ENCODE measurements at places on chromosomes 1 and 21.

- DNase-seq: no peak
These were observed 22.3 kb upstream of the APOBEC4 start for GRCh38 chr1:183675381-183675780.

GRCh38 chr1:15370781-15371520, 38.7 kb upstream of the EFHD2 start:
- DNase-seq: no peak

GRCh38 chr1:83055391-83056170, 943.4 kb downstream of the TTLL7 start:
- DNase-seq: no peak

GRCh38 chr1:22804969-22805671, 94.5 kb downstream of the EPHB2 start:
- no peak for DNase-seq

DNA sequence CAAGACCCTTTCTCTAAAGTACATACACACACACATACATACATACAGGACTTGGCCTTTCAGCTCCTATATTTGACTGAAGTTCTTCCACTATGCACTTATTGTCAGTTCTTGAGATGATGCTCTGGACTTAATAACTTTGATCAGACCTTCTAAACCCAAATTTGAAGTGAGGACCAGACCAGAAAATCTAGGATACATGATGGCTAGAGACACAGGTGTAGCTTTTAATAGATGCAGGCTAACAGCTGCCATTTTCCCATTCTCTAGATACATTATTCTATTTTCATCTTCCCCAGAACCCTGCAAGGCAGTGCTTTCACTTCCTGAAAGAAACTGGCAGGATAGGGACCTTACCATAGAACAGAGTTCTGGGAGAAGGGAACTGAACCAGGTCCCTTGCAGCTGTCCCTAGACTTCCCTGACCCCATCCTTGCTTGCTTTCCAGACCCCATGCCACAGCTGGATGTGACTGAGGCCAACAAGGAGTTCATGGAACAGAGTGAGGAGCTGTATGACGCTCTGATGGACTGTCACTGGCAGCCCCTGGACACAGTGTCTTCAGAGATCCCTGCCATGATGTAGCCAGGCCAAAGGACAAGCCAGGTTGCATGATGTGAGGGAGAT, 14.9 kb upstream of the RAB42 start:
- DNase-seq: no peak

DNA sequence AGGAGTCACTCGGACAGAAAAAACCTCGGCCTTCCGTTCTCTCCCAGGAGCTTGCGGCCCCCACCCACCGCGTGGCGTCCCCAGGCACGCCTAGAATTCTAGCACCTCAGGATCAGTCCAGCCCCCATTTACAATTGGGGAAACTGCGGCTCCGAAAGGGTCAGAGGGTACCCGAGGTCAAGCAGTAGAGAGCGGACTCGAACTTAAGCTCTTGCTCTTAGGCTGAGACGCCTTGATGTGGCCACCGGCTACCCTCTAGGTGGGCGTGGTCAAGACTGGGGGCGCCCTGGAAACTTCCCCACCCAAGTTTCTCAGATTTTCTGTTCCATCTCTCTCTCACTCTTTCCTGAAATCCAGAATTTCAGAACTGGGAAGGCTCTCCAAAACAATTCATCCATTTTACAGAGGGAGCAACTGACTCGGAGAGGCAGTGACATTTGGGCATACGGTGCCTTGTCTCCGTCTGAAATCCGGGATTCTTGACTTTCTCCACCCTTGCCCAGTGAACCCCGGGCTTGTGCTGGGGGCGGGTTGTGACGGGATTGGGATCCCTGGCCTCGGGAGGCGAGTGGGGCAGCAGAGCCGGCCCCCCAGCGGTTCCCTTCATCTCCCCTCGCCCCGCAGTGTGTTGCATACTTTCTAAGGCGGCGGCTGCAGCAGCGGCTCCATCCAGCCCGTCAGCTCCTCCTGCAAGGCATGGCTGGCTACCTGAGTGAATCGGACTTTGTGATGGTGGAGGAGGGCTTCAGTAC, 777 bp downstream of the AZIN2 start:
- DNase-seq: no peak

DNA sequence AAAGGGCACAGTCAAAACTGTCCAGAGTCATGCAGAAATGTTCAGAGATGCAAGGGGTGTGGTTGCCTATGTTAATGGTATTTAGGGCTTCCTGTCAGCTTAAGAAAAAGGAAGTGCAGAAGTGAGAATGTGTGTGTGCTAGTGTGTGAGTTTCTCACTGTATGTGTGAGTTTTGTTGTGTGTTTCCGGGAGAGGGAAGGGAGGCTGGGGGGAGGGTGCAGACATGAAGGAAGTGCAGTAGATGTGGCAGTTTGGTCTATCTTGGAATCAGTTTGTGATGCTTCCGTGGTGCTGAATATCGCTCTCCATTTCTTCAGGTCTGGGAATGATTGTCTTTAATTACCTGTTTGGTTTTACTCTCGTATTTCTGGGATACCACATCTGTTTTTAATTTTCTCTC, 16.5 kb upstream of the ATP6V1G3 start:
- no peak for DNase-seq

DNA sequence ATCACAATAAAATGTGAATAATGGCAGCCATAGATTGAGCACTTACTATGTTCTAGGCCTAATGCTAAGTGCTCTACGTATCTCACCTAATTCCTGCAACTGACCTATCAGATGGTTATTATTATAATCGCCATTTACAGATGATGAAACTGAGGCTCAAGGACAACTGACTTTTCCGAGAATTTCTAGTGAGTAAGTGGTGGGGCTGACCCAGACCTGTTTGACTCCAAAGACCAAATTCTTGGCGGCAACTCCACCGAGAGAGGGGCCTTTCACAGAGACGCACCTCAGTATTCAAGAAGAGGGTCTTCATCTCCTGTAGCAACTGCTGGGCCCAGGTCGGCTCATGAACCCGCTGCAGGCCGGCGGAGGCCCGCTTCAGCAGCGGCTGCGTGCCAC, 573 bp downstream of the TMEM234 start:
- no peak for DNase-seq

Data from HS-27A (cell line).